ENCODE measurements at places on chromosomes 12 and 14.

DNA sequence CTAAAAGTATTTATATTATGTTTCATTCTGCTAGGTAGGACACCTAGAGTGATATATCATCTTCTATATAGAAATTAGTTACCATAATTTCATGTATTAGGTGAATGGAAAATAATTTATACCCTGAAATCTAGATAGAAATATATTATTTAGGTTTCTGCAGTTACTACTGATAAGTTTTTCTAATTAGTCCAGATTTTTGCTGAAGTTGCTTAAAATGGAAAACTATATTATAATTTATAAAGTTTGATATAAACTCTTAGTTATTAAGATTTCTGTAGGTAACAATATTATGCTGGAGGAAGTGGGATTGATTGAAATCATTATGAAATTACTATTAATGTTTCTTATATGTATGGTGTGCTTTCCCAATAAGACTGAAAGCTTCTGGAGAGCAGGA is 56.0 kb downstream of the SERPINA10 start:
- no peak for DNase-seq

DNA sequence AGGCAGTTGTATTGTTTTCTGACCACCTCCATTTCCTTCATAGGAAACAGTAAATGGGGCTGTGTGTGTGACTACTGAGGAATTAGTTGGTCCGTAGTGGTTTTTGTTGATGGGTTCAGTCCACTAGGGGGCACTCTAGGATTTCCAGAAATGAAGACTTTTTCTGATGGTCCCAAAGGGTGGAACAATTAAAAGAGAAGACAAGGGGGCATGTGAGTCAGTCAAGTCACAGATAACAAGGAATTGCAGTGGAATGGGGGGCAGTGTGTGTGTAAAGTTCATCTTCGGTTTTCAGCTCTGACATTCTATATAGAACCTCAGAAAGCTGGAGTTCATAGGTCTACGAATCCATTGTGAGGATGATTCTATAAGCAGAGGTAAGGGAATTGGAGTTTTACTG is 186.6 kb upstream of the OR4E1 start:
- no peak for DNase-seq

DNA sequence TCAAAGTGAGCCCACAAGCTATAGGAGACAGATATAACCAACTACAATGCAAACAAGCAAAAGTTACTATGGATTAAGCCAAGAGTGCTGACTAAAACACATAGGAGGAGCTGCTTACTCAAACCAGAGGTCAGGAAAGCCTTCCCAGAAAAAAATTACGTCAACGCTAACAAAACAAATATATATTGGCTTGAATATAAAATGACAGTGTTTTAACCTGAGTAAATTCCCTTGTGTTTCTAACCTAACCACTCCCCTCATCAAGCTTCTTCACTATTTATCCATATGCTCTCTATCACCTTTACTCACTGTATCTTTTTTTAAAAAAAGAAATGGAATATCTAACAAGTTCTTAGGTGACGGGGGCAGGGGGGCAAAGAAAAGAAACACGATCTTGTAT is 115.9 kb downstream of the MED13L start:
- DNase-seq, result no peak

DNA sequence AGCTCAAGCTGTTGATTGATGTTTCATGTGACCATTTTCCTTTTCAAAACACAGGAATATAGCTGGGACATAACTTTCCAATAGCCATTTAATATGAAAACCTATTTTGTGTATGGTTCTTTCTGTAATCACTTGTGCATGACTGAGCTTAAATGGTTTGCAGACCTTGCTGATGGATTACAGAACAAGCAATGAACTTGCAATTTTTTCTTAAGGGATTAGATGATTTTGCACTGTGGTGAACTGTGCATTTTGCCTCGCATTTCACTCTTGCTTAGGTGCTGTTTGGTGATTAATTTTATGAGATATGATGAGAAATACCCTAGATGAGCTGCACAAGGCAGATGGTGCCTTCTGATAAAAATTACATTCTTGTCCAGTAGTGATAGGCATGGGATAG is 419.0 kb upstream of the FBXO33 start:
- DNase-seq, result no peak

- DNase-seq, result no peak
Measured at GRCh38 chr14:104280085-104280901, 141.9 kb downstream of the KIF26A start.

DNA sequence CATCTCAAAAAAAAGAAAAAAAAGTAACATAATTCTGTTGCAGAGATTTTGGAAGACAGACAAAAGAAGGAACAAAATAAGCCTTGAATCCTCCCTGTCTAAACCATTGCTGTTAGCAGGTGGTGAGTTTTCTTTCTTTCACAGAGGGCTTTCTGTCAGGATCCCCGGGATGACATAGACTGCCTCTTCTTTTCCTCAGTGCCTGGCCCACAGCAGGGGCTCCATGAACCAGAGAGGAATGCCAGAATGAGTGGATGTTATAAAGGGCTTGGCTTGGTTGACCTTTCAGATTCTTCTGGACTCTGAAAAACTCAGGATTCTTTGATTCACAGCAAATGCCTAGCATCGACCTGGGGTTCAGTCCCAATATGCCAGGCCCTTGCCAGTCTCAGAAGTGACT is 45.8 kb upstream of the CORO1C start:
- no peak for DNase-seq

DNA sequence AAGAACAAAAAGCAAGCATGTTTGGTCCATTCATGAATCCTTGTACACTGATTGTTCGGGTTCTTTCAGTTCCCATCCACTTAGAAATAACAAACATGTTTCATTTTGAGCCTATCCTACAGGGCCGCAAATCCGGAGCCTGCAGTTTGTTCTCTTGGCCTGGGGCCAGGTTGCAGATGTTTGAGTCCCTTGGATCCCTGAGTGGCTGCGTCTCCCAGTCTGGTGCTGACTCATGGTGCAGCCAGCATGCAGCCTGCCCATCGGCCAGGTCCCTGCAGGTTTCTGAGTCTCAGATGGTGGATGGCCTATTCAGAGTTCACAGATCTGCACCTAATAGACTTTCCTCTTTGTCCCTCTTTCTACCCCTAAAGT is 1.9 kb upstream of the DYNC1H1 start:
- DNase-seq, result peak; percentile 67

DNA sequence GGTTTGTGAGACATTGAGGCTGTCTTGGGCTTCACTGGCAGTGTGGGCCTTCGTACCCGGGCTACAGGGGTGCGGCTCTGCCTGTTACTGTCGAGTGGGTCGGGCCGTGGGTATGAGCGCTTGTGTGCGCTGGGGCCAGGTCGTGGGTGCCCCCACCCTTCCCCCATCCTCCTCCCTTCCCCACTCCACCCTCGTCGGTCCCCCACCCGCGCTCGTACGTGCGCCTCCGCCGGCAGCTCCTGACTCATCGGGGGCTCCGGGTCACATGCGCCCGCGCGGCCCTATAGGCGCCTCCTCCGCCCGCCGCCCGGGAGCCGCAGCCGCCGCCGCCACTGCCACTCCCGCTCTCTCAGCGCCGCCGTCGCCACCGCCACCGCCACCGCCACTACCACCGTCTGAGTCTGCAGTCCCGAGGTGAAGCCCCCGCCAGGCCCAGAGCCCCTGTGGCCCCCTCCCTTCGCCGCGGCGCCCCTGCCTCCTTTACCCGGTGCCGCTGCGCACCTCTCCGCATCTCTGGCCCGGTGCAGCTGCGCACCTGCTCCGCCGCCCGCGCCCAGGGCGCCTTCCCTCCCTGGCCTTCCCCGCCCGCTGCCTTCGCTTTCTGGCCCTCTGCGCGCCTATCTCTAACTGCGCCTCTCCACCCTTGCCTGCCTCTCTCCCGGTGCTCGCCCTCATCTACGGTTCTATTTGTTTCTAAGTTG is at the start of gene ENO2:
ENO2 (plus strand) TSS at position 335 of the 701 bp plus-strand sequence. CDS start 1,253 bp downstream, outside the sequence.
- DNase-seq, result no peak

- DNase-seq, result no peak
Measured at GRCh38 chr14:99252940-99253868, 18.8 kb downstream of the BCL11B start.

DNA sequence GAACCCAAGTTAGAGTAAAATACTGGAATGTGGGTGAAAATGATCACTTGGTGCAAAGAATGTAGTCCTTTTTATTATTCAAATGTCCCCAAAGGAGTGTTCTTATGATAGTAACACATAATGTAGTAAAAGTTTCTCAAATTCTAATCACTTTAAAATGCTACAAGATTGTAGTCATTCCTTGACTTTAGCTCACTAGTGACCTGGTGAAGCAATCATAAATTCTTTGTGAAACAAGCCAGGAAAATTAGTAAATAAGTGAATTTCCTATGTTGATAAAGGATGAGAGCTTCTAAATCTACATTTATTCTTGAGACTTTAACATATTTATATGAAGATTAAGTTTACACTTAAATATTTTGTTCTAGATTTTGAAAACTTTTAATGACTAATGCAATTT is 30.7 kb upstream of the SLC17A8 start:
- DNase-seq, result no peak

DNA sequence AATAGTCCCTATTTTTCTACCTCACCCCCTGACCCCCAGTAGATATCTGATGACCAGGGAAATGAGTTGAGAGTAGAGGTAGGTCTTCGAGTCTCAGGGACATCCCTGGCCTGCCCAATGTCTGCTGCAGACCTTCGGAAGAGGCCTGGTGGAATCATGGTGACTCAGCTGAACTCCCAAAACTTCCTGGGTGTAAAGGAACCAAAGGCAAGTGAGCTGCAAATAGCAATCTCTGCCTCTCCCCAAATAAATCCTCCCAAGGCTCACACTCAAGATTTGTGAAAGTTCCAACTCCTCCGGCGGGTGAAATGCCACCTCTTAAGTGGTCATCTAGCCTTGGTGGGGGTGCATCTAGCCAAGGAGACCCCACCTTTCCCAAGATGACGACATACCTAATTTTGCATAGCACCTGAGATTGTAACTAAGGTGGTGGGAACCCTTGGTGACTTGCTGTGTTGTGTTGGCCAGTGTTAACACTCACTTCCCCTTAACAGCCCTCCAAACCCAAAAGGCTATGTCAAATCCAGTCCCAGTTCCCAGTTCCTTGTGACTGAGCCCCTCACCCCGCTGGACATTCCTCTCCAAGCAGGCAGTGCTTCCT is 6.3 kb downstream of the ZFP36L1 start:
- peak; percentile 56 for DNase-seq

DNA sequence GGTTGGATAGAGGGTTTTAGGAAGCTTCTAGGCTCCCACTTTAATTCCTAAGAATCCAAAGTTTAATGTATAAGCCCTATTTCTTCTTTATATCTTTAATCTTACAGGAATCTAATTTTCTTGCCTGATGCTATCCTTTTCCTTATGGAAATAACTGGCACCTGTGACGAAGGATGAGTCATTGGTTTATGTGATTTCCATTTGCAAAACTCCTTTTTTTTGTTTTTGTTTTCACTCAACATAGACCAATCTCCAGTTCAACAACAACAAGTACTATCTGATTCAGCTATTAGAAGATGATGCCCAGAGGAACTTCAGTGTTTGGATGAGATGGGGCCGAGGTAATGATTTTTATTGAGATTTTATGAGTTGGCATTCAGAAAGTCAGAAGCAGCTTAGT is 6.8 kb downstream of the PARP2 start:
- DNase-seq, result no peak

- DNase-seq, result no peak
Measured at GRCh38 chr14:28773861-28774691, 7.5 kb downstream of the FOXG1 start.

GRCh38 chr12:77433799-77434198 is 368.4 kb upstream of the E2F7 start:
- DNase-seq, result peak; percentile 65

DNA sequence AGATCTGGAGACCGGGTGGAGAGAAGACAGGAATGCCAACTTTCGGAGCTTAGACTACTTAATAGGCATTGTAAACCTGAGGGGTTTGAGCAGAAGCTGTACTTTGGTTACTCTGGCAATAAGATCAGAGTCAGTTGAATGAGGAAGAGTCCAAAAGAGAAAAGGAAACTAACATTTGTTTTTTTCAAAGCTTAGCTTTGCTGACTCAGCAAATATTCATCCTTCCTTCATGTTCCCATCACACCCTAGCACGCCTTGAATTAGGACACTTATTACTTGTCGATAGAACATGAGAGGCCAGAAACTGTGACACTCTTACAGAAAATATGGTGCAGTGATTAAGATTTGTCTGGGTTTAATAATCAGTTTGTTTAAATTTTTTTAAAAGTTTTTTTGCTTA is 266.9 kb upstream of the ATP2B1 start:
- DNase-seq, result no peak

- no peak for DNase-seq
Measured at GRCh38 chr14:26841326-26841725, 243.5 kb upstream of the NOVA1 start.

GRCh38 chr14:69043596-69044260 is 64.6 kb upstream of the ACTN1 start:
- no peak for DNase-seq

GRCh38 chr12:1093166-1093751 is 102.2 kb downstream of the ERC1 start:
- DNase-seq, result peak; percentile 28

DNA sequence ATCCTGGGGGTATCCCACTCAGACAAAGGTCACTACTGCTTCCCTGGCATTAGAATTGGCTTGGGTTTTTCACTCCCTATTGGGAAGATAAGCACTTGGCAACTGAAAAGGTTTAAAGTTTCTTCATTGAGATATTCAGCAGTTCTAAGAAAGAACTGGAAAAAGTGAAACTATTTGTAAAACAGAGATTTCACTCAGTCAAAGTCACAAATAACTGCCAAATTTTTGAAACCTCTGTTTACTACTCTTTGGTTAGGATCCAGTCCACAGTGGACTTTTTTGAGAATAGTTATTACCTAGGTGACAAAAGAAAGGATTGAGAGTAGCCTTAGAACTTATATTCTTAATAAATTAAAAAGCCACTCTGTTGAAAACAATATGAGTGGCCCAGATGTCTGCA is 84.8 kb downstream of the FIGNL2 start:
- DNase-seq, result no peak

- DNase-seq, result no peak
Measured at GRCh38 chr12:22284871-22285270, 49.6 kb downstream of the ST8SIA1 start.

- DNase-seq, result no peak
Measured at GRCh38 chr12:68097386-68097785, 62.2 kb downstream of the IFNG start.

DNA sequence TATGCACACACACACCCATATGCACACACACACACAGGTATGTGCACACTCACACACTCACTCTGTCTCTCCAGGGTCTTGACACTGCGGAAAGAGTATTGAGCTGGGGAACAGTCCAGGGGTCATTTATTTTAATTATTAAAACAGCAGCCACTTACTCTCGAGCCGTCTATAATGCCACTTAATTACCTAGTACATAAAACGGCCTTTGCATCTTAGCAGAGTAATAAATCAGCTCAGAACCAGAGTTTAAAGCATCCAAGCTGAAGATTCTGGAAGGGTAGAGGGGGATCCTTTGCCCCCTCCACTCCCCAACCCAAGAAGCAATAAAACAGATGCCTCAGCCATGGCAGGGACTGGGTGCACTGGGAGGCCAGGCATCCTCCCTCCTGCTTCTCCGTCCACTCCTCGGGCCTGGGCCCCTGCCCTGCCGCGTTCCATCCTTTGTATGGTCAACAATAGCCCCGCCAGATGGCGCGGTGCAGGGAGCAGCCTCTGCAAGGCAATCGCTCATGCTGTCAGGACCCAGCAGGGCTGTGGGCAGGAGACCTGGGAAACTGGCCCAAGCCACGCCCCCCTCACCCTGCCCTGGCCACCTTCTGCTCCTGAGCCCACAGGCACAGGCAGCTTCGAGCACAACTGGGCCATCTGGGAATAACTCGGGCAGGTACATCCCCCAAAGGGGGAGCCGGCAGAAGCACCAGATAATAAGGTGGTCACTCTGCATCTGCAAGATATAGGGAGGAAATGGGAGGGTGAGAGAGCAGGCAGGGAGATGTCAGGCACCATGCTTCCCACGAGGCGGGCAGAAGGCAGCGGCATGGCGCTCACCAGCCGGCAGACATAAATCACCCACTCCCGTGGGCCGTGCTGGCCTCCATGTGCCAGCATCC is 40.9 kb downstream of the CCDC85C start:
- DNase-seq, result no peak
